ENCODE measurements at places on chromosomes 7 and 10. TPM values are rescaled to one million over a fixed set of nuclear protein-coding genes. Genes with fewer than 3 reads are reported as not detected.

ATRNL1 gene
- 1.7 TPM for total RNA-seq

LAMTOR4 gene
- 214 TPM for total RNA-seq

ZNF746 gene
- 30.4 TPM for total RNA-seq

IL2RA gene
- total RNA-seq = 52.7 TPM

CYP2C9 gene
- not detected for total RNA-seq

ZNF804B gene
- total RNA-seq = not detected

DNA sequence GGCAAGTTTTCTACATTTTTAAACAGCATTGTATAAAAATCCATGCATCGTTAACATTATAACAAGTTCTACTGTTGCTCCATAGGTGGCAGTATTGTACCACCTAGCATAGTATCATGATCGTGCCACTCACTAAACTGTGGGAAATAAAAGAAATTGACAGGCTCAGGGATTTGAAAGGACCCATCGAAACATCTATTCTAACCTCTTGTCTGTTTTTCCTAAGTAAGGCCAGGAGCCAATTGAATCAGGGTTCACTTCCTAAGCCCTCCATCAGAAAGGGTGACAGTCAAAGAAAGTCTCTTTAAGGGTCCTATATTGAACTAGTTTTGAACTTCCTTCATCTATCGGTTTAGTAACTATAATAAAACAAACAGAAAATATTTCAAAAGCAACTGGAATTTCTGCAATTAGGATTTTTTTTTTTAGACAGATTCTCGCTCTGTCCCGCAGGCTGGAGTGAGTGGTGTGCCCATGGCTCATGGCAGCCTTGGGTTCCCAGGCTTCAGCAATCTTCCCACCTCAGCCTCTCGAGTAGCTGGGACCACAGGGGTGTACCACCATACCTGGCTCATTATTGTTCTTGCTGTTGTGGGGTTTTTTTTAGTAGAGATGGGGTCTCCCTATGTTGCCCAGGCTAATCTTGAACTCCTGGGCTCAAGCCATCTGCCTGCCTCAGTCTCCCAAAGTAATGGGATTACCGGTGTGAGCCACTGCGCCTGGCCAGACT, 9.4 kb downstream of the HACD1 start:
- no peaks in the 10 kb centered on the region for H3K4me1 ChIP-seq
- no peak overlapping the region for H3K27ac ChIP-seq
- no peaks in the 10 kb centered on the region for H3K36me3 ChIP-seq
- peak; percentile 64 for DNase-seq
- no peak overlapping the region for H3K4me3 ChIP-seq

- H3K36me3 ChIP-seq = no peaks in the 10 kb centered on the region
- no peak overlapping the region for H3K4me3 ChIP-seq
- H3K4me1 ChIP-seq = no peaks in the 10 kb centered on the region
- DNase-seq = no peak
- no peaks in the 10 kb centered on the region for H3K27me3 ChIP-seq
Measured at GRCh38 chr10:50480054-50481007, 143.4 kb downstream of the SGMS1 start.

GRCh38 chr7:151862606-151863381, 14.1 kb downstream of the PRKAG2 start:
- no peak overlapping the region for H3K4me3 ChIP-seq
- no peak for DNase-seq
- peaks cover 14% of the 10 kb centered on the region for H3K4me1 ChIP-seq
- H3K27ac ChIP-seq = no peak overlapping the region

DNA sequence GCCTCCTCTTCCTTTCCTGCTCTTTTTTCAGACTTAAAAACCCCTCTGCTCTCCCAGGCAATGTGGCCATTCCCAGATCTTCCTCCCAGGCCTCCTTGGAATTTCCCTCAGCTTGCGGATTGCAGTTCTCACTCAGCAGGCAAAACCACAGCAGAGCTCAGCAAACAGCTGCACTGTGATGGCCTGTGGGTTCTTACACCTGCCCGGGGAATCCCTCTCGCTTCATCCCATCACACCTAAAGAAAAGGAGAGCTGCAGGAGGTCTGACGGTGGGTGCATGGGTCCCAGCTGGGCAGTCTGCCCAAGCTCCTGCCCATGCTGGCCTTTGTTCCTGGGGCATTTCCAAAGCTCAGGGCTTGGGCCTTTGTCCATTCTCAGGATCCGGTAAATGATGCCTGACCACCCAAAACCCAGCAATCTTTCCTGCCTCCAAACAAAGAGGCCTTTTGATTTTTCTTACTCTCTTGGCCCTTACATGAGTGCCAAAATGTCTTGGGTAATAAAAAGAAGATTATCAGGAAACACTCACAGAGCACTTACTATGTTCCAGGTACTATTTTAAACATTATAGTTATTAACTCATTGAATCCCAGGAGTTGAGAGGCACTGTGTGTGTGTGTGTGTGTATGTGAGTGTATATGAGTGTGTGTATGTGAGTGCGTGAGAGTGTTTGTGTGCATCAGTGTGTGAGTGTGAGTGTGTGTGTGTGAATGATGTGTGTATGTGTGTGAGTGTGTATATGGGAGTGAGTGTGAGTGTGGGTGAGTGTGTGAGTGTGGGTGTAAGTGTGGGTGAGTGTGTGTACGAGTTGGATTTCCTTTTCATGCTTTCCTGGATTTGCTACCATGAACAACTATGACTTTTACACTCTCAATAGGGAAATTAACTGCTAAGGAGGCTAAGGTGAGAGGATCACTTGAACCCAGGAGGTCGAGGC, 64.5 kb upstream of the PODXL start:
- no peak overlapping the region for H3K27ac ChIP-seq
- no peaks in the 10 kb centered on the region for H3K27me3 ChIP-seq
- H3K36me3 ChIP-seq = no peaks in the 10 kb centered on the region
- no peaks in the 10 kb centered on the region for H3K4me1 ChIP-seq

DNA sequence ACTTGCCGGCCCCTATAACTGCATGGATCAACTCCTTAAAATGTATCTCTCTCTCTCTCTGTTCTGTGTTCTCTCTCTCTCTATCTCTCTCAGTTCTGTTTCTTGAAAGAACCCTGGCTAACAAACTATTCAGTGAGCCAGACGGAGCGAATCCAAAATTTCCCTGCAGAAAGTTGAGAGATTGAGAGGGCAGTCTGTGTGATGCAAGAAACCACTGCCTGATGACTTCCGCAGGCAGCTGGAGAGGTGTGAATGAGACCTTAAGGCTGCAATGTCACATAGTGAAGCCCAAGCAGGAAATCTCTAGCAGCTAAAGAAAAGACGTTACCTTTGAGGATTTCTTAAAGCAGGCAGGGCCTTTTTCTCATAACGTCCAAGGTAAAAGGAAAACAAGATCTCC, 17.3 kb downstream of the FAM107B start:
- no peak for DNase-seq
- no peak overlapping the region for H3K4me3 ChIP-seq
- H3K27me3 ChIP-seq = no peaks in the 10 kb centered on the region
- peaks cover 20% of the 10 kb centered on the region for H3K4me1 ChIP-seq
- H3K27ac ChIP-seq = no peak overlapping the region

DNA sequence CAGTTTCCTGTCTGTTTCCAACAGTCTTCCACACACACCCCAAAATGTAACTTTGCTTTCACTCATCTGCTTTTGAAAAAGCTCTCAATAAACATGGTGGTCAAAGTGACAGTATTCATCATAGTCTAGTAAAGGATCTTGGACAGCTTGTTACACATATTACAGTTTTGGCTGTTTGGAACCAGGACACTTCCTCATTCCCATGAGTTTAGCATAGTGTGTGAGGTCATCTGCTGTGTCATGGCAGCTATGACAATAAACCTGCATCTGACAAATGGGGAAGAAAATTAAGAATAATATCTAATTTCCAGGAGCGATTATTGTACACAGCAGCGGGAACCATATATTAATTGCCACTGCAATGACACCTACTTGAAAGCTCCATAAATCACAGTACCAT, 184.3 kb upstream of the SLC26A5 start:
- no peak overlapping the region for H3K4me3 ChIP-seq
- no peaks in the 10 kb centered on the region for H3K4me1 ChIP-seq
- H3K36me3 ChIP-seq = no peaks in the 10 kb centered on the region
- DNase-seq = no peak
- H3K27ac ChIP-seq = no peak overlapping the region

DNA sequence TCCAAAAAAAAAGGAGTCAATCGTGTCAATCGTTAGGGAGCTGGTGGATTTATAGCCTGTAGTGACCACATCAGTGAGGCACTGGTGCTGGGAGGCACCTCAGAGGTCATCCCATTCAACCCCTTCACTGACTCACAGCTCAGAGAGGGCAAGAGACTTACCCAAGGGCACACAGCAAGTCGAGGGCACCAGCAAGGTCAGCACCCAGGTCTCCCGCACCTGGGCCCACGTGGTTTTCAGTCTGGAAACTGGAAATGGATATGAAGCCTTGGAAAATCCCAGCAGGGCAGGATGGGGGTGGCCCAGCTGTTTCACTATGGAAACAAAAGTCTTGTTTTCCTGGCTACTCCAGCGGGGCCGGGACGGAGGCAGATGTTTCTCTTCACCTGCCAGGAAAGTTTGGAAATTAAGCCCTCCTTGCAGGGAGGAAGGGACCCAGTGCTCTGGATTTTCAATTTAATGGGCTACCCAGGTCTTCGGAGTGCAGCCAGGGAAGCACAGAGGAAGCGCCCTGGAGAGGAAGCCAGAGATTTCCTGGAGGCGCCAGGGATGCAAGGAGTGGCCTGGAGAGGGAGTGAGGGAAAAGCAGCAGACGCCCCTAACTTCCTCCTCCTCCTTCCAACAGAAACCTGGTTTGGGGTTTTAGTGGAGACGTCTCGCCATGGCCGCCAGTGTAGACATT, 157.2 kb upstream of the TNRC18 start:
- H3K27ac ChIP-seq = no peak overlapping the region
- H3K36me3 ChIP-seq = no peaks in the 10 kb centered on the region
- no peak overlapping the region for H3K4me3 ChIP-seq
- DNase-seq = no peak
- H3K27me3 ChIP-seq = no peaks in the 10 kb centered on the region
- no peaks in the 10 kb centered on the region for H3K4me1 ChIP-seq

DNA sequence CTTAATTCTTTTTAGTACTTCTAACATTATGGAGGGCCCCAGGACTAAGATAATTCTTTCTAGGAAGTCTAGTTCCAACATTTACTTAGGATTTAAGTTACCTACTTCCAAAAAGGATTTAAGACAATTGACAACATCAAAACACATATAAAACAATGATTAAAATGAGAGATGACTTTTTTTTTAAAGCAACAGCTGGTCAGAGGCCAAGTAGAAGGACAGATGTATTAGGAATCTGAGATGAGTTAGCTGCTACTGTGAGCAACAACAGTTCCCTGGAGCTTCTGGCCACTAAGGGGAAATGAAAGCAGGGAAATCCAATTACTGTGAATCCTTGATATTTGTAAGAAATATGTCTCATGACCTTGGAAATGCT, 222.3 kb downstream of the PHTF2 start:
- H3K4me3 ChIP-seq = no peak overlapping the region
- H3K4me1 ChIP-seq = peaks cover 12% of the 10 kb centered on the region
- no peaks in the 10 kb centered on the region for H3K27me3 ChIP-seq
- DNase-seq = no peak

DNA sequence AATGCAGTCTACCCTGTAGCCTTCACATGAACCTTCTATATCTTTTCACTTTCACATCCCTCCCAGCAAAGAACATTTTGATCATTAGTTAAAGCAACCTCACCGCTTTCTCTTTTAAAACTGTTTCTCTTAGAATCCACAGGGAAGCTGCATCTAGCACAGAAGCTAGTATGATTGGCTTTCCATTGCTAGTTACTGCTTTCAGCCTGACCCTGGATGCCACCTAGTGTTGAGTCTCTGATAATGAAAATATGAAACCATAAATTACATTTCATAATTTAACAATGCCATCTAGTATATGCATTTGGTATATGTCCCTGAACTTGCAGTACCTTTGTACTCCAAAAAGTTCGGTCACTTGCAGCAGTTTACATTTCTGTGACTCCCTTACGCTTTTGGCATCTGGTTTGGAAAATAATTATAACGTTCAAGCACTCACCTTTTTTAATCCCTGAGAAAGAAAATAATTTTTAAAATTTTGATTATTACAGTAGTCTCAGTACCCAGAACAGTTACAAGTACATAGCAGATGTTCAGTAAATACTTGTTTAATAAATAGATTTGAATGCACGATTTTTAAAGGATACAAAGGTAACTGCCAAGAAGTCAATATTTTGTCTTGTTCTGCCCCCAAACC, 22.7 kb downstream of the CISD1 start:
- H3K4me3 ChIP-seq = no peak overlapping the region
- H3K27me3 ChIP-seq = no peaks in the 10 kb centered on the region
- DNase-seq = peak; percentile 64
- no peaks in the 10 kb centered on the region for H3K4me1 ChIP-seq
- H3K36me3 ChIP-seq = peaks cover 2% of the 10 kb centered on the region
- H3K27ac ChIP-seq = no peak overlapping the region

DNA sequence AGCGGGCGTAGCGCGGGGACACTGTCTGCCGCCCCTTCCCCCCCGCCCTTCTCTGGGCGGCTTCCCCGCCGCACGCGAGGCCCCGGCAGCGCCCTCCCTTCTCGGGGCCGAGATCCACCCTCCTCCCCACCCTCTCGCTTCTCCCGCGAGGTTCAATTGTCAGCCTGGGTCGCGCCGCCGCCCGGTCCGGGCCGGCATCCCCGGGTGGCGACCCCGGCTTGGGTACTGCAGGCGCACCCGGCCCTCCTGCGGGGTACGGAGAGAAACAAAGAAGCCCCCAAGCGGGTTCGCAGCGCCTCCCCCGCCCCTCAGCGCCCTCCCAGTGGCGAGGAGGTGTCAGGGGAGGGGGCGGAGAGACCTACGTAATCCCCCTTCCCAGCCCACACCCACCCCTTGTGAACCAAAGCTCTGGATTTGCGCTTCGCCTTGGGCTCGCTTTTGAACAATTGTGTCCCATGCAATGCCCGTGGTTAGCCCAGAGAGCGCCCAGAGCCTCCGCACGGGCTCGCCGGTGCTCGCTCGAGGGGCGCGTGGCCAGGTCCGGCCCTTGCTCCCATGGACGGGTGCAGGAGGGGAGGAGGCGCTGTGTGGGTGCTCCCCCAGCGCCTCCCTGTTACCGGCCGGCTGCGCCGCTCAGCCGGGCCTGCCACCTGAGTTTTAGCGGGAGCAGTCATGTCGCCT, 634 bp downstream of the HECW1 start:
- no peaks in the 10 kb centered on the region for H3K36me3 ChIP-seq
- no peak overlapping the region for H3K4me3 ChIP-seq
- no peak overlapping the region for H3K27ac ChIP-seq
- peaks cover 37% of the 10 kb centered on the region for H3K27me3 ChIP-seq

DNA sequence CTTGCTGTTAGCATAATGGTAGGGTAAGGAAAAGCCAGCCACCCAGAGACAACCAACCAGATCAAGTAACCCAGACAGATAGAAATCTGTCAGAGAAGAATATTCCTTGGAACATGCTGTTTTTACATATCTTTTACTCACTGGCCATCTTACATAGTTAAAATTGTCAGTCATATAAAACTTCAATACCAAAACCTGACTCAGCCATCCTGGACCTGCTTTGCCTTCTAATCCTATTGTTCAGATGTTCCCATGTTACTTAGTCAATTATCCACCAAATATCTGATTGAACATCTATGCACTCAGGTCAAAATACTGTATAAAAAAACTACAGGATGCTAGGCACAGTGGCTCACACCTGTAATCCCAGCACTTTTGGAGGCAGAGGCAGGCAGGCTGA, 466.5 kb upstream of the NRP1 start:
- no peak for DNase-seq
- no peaks in the 10 kb centered on the region for H3K27me3 ChIP-seq
- H3K27ac ChIP-seq = no peak overlapping the region
- no peaks in the 10 kb centered on the region for H3K4me1 ChIP-seq
- no peaks in the 10 kb centered on the region for H3K36me3 ChIP-seq

- no peak overlapping the region for H3K4me3 ChIP-seq
- H3K4me1 ChIP-seq = no peaks in the 10 kb centered on the region
- H3K27me3 ChIP-seq = no peaks in the 10 kb centered on the region
- H3K36me3 ChIP-seq = no peaks in the 10 kb centered on the region
- DNase-seq = no peak
Measured at GRCh38 chr7:13603661-13604060, 385.8 kb downstream of the ETV1 start.

GRCh38 chr7:122887198-122887597, 938 bp upstream of the CADPS2 start:
- H3K4me1 ChIP-seq = peaks cover 5% of the 10 kb centered on the region
- H3K4me3 ChIP-seq = no peak overlapping the region
- no peaks in the 10 kb centered on the region for H3K36me3 ChIP-seq

All from B cell (primary cell).